ENCODE measurements at places on chromosomes 13 and 19. TPM values are rescaled to one million over a fixed set of nuclear protein-coding genes. Genes with fewer than 3 reads are reported as not detected.
A peak's percentile ranks its signal among the peaks of the same experiment; 100 is the strongest.

Gene MYBPC2
- total RNA-seq, result 0.07 TPM

Gene CGB3
- total RNA-seq, result not detected

DNA sequence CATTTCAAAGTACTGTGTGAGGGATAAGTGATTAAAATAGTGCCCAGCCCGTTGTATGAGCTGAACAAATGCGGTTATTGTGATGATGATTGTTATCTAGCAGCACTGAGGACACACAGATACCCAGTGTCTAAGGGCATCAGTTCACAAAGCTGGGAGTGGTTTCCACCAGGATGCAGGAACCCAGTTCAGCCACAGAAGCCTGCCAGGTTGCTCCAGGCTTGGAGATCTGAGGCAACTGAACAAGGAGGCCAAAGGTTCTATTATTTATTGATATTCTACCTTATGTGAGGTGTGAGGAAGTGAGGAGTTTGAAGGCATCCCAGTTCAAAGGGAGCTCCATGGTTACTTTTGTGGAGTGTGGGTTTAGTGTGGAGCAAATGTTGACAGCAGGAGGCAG lies 13.2 kb downstream of the DIAPH3 start:
- H3K4me1 ChIP-seq, result no peaks in the 10 kb centered on the region
- H3K4me3 ChIP-seq, result no peak overlapping the region
- no peaks in the 10 kb centered on the region for H3K36me3 ChIP-seq
- no peaks in the 10 kb centered on the region for H3K27me3 ChIP-seq

DNA sequence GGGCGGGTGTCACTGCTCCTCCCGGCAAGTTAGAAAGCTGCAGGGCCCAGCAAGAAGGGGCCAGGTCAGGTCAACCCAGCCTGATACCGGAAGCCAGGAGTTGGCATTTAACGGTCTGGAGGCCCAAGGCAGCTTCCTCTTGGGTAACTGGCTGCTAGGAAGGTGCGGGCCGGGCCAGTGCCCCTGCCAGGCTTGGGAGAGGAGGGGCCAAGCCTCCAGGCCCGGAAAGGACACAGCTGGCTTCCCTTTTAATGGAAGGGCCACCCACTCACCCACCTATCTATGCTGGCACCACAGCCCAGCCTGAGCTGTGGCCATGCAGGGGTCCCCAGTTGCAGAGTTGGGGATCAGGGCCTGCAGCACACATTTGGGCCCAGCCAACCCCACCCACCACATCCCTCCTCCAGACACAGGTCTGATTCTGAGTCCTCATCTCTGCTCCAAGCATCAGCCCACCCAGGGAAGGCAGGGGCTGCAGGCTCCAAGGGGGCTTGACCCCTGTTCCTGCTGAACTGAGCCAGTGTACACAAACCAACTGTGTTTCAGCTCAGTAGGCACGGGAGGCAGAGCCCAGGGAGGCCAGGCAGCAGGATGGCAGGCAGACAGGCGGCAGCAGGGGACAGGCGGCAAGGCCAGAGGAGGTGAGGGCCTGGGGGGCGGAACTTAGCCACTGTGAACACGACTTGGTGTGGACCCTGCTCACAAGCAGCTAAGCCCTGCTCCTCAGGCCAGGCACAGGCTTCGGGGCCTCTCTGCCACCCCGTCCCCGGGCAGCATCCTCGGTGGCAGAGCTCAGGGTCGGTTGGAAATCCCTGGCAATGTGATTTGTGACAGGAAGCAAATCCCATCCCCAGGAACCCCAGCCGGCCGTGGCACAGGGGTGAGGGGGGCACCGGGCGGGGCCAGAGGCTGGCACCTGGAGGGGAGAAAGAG lies 40.8 kb downstream of the ZSWIM4 start:
- DNase-seq, result no peak
- H3K4me1 ChIP-seq, result peaks cover 69% of the 10 kb centered on the region
- peak overlapping the region; percentile 76 for H3K27ac ChIP-seq
- H3K4me3 ChIP-seq, result peak overlapping the region; percentile 36

DNA sequence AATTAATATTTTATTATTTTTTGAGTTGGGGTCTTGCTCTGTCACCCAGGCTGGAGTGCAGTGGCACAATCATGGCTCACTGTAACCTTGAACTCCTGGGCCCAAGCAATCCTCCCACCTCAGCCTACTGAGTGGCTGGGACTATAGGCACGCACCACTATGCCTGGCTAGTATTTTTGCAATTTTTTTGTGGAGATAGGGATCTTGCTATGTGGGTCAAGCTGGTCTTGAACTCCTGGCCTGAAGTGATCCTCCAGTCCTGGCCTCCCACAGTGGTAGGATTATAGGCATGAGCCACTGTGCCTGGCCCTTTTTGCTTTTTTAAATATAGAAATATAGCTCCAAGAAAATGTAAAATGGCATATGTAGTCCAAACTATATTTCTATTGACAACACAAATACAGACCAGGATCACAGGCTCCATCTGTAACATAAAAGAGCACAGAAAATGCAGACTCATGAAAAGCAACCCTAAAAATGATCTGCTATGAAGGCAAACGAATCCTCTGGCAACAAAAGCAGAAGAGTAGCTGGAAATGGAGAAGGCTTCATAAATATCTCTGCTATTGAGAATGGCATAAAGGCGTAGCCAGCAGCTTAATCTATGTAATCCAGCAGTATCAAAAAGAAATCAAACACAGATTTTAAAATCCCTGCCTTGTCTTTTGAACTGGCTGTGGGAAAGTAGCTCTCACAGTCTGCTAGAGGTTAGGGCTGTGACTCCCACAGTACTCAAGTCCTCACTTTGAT lies 200.6 kb downstream of the LHFPL6 start:
- no peaks in the 10 kb centered on the region for H3K27me3 ChIP-seq
- H3K27ac ChIP-seq, result no peak overlapping the region
- H3K36me3 ChIP-seq, result no peaks in the 10 kb centered on the region
- no peaks in the 10 kb centered on the region for H3K4me1 ChIP-seq

GRCh38 chr19:5445561-5446055 lies 9.6 kb upstream of the ZNRF4 start:
- H3K4me3 ChIP-seq, result no peak overlapping the region
- H3K4me1 ChIP-seq, result no peaks in the 10 kb centered on the region
- no peaks in the 10 kb centered on the region for H3K27me3 ChIP-seq
- DNase-seq, result no peak
- H3K36me3 ChIP-seq, result no peaks in the 10 kb centered on the region
- no peak overlapping the region for H3K27ac ChIP-seq

Data from CD8-positive, alpha-beta memory T cell (primary cell).